ENCODE measurements at places on chromosomes 2 and 18.

DNA sequence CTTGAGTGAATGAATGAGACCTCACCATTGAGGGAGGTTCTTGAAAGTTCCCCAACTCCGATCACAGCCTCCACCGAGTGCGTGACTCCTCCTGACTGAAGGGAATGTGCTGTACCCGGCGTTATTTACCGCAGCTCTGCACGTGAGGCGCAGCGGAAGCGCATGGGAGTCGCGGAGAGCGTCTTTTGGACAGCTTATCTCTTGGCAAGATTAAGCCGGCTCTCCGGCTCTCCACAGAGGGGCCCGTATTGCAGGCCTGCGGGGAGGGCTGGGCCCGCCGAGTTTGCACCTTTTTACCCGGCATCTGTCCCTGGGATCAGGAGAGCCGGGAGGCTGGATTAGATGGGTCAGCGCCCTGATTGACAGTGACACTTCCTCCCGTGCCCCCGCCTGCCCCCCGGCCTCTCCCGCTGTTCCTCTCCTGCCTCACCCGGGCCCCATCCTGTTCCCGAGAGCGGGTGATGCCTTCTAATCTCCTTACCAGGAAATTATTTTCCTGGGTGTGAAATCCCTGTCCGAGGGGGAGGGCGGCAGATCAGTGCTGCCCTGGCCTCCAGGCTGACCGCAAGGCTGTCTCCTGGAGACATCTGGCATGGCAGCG lies 176.3 kb downstream of the INHBB start:
- no peak for DNase-seq

- DNase-seq = no peak
Measured at GRCh38 chr18:12102136-12102842, 8.6 kb downstream of the ANKRD62 start.

DNA sequence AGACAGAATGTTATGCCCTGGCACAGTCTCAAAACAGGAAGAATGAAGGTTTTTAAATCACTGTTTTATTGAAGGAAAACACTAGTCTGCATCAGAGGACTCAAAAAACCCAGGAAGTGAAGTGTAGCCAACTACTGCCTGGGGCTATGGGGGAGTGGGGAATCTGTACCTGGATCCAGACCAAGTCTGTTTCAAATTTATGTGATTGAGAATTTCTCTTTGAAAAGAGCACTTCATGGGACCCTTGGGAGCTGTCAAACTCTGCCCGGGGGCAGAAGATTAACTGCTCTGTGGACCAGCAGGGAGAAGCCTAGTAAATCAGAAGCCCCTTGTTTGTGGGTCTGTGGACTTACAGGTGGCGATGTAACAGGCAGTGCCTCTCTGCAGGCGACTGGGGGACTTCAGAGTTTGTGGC lies 45.3 kb upstream of the TANC1 start:
- peak; percentile 21 for DNase-seq

DNA sequence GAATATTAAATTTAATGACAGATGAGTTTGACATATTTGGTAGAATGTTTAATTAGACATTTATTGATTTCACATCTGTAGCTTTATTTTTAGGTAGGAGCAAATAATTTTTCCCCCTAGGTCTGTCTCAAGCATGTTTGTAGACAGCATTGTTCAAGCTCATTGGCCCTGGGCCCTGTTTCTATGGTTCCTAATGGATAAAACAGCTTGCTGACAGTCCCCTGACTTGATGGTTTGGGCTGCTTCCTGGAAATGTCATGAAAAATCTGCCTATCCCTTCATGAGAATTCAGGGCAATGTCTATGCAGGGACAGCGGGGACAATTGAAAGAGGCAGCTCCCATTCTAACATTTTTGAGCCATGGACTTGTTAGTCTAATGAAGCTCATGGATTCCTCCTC lies 14.6 kb upstream of the MEP1B start:
- DNase-seq = no peak

- DNase-seq = peak; percentile 6
Measured at GRCh38 chr2:163132850-163133249, 294.3 kb upstream of the KCNH7 start.

DNA sequence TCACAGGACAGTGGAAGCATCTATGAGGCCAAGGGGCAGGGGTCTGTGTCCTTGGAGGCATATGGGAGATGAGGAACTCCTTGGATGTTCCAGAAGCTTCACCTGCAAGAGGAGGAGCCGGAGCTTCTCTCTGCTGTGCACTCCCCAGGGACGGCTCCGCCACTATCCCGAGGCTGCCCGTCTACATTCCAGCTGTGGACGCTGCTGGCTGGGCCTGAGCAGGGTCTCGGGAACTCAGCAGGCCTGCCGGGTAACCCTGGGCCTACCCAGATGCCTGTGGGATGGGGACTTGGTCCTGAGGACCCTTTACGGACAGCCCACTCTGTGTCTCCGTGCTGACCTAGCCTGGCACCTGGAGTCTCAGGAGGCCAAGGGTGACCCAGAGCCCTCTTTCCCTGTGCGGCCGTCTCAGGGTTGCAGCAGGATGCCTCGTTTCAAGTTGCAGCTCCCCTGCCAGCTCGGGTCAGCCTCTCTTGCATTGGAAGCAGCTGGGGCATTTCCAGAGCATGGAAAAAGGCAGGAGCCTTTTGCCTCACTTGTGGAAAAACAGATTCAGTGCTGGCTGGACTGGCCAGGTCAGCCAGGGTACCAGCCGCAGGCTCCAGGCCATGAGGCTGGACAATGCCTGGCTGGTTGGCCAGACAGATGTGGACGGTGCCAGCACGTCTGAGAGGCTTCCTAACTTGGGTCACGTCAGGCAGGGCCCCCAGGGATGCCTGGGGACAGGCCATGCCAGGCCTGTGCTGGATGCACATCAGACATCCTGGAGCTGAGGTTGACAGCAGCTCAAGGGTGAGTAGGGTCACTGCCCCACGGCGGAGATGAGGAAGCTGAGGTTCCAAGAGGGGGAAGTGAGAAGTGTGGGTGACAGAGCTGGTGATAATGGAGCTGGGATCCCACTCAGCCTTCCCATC lies 41.5 kb downstream of the SCTR start:
- no peak for DNase-seq

All from MCF 10A (cell line).